ENCODE measurements at places on chromosomes 5 and 9.
A peak's percentile ranks its signal among the peaks of the same experiment; 100 is the strongest.

- DNase-seq: no peak
Observed at GRCh38 chr9:100465274-100465673, 7.7 kb upstream of the TMEFF1 start.

GRCh38 chr5:176870110-176870591, 29.0 kb downstream of the HK3 start:
- DNase-seq: peak; percentile 26

GRCh38 chr5:148205044-148205806, 2.4 kb downstream of the SPINK6 start:
- no peak for DNase-seq

DNA sequence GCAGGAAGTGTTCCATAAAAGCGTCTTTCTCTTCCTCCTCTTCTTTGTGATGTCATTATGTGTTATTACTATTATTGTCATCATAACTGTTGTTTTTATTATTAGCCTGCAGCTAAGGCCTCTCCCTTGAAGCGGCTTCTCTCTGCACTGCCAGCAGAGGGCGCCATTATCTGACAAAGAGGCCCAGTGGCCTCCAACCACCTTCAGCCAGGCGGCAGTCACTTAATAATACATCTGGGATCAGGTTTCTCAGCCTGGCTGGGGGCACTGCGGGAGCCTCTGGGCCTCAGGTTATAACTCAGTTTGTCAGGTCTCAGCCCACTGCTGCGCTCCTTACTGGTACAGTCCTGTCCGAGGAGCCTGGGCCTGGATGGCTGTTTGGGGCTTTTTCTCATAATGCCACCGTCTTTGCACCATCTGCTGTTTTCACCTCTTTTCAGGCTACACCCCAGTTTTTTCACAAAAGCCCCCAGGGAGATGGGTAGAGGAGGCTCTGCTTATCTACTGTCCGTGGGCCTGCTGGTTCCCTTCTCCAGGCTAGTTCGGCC, 281.9 kb downstream of the NSG2 start:
- DNase-seq: peak; percentile 80

DNA sequence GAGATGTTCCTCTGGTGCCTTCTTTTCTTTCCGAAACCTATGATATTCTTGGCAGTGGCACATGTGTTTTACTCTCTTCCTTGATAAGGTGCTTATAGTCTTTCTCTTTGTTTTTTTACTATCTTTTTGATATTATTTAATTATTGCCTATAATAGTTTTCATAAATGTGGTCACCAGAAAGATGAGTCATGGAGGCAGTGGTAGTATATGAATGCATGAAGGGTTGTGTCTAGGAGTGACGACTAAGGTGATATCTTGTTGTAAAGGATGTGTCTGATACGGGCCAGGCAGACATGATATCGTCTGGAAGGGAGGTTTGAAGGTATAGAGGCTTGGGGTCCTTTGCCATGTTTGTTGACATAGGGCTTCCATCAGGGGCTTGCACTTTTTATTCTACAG, 36.8 kb downstream of the SLC44A1 start:
- DNase-seq: no peak

GRCh38 chr9:1332156-1332555, 282.0 kb downstream of the DMRT2 start:
- DNase-seq: no peak

- no peak for DNase-seq
Observed at GRCh38 chr9:113709721-113710120, 166.4 kb upstream of the ZNF618 start.

DNA sequence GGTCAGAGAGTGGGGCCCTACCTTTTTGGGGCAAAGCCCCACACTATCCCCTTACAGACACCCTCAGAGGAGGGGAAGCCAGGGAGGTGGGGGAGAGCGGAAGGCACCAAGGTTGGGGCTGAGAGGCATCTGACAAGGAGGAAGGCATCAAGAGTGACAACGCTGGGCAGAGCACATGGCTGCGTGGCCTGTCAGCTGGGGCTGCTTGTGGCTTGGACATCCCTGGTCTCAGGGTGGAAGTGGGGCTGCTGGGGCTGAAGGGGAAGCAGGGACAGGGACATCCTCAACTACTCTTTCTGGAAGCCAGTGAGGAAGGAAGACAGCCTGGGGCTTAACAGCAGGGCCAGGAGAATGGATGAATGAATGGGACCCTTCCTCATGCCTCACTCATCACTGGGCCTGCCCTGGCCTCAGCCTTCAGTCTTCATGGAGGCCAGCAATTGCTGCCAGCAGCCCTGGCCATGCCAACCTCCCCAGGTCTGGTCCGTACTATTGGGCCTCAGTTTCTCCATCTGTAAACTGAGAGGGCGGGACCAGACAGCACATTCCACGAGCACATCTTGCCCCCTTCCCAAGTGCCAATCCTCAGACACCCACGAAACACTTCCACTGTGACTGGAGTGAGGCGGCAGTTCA, 993 bp upstream of the RALGDS start:
- DNase-seq: no peak

DNA sequence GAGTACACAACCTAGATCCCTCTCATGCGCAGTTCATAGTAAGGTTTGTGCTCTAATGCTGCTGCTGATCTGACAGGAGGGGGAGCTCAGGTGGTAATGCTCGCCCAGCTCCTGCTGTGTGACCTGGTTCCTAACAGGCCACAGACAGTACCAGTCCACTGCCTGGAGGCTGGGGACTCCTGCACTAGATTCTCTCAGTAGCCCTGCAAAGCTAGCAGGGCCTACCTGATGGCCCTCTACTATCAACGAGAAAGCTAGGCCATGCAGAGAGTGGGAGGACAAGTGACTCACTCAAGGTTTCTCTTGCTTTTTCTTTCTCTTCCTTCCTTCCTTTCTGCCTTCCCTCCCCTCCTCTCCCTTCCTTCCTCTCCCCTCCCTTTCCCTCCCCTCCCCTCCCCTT, 55.1 kb upstream of the TEX48 start:
- DNase-seq: no peak

DNA sequence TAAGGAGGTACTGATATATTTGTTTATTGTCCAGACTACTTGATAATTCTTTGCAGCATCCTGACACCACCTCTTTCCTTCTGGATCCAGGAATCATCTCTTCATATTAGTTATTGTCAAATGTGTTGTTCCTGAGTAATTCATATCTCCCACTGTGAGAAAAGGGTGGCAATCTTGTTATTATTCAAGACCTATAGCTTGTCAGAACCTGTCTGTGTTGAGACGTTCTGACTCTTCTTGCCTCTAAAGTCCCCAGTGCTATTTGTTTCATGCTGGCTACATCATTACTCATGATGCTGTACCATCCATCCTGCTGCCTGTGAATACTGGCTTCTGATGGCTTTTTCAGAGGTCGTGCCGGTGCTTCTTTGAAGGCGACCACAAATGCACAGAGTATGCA, 68.7 kb upstream of the TAF11L2 start:
- DNase-seq: no peak

- DNase-seq: no peak
Observed at GRCh38 chr5:95780597-95780996, 41.9 kb downstream of the GLRX start.

DNA sequence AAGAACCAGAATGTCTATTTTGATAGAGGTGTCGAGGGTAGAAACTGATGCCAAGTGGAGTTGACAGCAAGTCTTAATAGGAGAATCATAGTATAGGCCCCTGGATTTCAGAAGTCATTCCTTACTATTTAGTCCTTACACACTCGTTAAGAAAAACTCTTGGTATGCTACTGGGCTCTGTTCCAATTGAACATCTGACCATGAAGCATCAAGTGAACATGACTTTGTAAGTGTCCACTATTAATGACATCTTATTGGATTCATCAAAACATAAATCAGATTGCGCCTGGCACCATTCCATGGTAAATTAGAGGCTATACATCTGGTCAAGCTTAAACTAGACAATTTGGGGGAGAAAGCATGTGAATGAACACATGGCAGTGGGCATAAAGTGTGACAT, 1056.5 kb upstream of the EDIL3 start:
- DNase-seq: no peak

- DNase-seq: no peak
Observed at GRCh38 chr5:132090107-132090506, 16.5 kb downstream of the CSF2 start.

GRCh38 chr5:113612060-113612496, 98.6 kb downstream of the YTHDC2 start:
- DNase-seq: no peak

- peak; percentile 46 for DNase-seq
Observed at GRCh38 chr5:76081811-76082771, 1.1 kb upstream of the SV2C start.

DNA sequence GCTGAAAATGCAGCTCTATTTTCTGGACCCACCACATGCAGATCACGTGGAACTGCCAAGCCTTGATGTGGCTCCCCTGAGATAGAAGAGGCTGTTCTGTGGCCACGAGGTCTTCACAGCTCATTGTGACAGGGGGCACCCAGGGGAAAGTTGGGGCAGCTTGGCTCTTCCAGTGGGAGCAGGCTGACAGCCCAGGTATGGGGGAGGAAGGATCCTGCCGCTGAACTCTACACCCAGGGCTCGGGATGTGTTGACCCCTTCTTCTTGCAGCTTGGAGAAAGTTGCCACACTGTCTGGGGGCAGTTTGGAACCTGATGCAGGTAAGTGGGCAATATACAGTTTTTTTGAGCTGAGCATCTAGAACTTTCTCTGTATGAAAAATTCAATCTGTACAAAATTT, 133.6 kb upstream of the PITX1 start:
- no peak for DNase-seq

DNA sequence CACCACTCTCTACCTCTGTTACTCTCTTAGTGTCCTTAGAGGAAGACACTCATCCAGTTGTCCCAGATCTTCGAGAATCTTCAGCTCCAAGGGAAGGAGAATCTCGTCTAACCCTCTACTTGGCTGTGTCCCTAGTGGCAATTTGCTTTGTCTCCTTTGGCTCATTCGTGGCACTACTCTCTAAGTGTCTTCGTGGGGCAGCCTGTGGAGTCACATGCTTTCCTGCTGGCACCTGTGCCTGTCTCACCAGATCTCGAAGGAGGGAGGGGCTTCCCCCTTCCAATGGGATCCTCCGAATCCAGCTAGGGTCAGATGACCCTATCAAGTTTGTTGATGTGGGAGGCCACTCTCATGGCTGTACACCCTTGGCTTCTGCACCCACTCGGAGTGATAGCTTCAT, 1.8 kb upstream of the PCDHGC5 start:
- no peak for DNase-seq

DNA sequence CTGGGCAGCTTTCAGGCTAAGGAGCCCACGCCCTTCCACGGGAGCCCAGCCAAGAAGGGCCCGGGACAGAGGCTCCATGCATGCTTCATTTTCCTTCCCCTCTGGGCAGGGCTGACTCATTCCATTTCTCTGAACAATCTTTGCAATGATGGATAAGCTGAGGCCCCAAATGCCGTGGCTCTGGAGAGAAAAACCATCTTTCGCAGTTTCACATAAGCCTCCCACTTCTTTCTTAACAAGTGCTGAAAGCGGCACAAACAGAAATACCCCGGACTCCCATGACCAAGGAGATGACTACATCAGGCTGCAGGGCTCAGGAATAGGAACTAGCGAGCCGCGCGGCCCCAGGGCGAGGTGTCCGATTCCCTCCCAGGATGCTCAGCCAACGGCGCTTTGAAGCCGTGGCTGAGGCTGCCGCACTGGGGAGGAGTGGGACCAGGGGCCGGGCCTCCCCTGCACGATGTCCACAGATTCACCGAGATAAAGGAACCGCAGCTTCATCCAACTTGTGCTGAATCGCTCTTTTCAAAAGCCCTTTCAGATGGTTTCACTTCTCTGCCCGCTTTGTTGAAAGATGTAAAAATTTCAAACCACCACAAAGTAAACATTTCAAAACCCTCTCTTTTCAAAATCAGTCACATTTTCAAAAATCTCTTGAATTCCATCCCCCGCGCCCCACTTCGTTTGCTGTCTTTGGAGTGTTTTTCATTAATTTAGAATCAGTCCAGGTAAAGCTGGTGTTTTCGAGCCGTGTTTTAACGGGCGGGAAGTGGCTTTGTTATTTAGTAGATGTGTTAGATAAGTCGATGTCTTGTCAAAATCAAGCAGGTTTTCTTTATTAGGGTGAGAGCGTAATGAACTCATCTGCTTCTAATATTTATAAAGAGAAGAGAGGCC, 96.5 kb upstream of the LMX1B start:
- no peak for DNase-seq

GRCh38 chr9:28547527-28547926, 974.2 kb upstream of the C9orf72 start:
- DNase-seq: no peak

DNA sequence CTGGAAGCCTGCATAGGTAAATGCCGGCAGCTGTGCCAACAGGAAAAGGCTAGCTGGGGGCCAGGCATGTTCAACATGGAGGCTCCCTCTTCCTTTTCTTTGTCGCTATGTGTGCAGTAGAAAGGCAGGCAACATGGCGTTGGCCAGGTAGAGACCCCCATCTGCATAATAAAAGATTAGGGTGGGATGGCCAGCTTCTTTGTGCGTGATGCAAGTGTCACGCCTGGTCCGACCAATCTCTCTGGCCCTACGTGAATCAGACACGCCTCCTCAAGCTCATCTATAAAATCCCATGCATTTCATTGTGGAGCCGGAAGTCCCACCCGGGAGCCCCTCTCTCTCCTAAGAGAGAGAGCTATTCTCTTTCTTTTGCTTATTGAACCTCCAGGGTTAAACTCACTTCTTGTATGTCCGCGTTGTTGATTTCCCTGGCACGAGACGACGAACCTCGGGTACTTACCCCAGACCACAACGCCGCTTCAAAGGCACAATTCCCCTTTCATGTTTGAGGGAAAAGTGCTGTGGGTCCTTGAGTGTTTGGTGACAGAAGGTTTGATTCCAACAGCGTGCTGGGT, 25.0 kb upstream of the C5orf47 start:
- DNase-seq: no peak

DNA sequence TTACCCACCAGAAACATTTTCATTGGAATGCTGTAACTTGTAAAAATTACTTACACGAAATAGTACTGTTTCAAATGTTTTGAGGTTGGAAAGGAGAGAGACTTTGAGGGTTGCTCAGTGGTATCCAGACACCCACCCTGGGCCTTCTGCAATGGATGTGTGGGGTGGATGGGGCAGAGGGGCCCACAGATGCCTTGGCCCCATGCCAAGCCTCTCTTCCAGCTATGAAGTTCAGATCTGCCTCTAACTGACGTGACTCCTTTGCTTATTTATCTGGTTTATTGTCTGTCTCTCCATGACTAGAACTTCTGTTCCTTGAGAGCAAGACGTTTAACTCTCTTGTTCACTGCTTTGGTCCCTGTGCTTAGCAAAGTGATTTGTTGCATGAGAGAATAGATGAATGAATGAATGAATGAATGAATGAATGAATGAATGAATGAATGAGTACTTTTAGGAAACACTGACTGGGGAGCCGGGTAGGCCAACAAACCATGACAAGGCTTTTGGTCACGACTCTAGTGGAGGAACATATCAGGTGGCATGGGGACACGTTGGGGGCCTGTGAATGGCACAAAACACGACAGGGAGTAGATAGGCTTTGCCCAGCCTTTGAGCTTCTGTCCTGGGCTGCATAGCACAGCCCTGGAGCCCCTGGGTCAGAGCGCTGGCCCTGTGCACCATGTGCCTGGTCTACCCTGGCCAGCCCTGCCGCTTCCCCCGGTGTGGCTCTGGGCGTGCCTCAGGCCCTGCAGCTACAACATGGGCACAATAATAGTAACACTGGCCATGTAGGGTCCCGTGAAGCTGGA, 31.8 kb downstream of the AK8 start:
- no peak for DNase-seq

GRCh38 chr9:127913682-127914081, 3.2 kb downstream of the ST6GALNAC4 start:
- no peak for DNase-seq
